Activated T-cell treated with anti-CD3 and anti-CD28 coated beads for 24 hours (primary cell): ENCODE measurements at places on chromosomes 6 and 20.

DNA sequence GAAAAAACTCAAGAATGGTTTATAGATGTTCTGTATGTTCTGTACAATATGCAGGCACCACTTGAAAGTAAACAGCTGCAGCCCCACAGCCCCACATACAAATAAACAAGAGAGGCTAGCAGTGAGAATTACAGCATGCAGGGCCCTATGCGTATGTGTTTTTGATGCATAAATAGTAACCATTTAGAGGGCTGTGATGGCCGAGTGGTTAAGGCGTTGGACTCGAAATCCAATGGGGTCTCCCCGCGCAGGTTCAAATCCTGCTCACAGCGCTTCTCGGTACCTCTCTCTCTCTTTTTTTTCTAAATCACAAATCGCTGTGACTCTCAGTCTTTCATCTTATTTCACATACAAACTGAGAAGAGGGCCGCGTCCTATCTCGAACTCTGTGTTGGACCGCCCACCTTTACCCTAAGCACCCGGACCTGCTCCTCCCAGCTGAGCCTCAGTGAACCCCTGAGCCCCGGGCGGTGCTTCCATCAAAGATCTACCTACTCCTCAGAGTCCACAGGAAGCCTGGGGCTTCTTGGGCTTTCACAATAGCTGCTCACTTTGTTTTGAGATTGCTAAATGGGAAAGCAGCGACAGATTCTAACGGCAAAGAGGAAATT lies 37.7 kb upstream of the PRSS16 start:
- no peak for DNase-seq

- no peak for DNase-seq
Observed at GRCh38 chr6:108254433-108255410, 6.1 kb downstream of the SNX3 start.

GRCh38 chr20:1566701-1567100 lies 9.2 kb upstream of the SIRPD start:
- no peak for DNase-seq

DNA sequence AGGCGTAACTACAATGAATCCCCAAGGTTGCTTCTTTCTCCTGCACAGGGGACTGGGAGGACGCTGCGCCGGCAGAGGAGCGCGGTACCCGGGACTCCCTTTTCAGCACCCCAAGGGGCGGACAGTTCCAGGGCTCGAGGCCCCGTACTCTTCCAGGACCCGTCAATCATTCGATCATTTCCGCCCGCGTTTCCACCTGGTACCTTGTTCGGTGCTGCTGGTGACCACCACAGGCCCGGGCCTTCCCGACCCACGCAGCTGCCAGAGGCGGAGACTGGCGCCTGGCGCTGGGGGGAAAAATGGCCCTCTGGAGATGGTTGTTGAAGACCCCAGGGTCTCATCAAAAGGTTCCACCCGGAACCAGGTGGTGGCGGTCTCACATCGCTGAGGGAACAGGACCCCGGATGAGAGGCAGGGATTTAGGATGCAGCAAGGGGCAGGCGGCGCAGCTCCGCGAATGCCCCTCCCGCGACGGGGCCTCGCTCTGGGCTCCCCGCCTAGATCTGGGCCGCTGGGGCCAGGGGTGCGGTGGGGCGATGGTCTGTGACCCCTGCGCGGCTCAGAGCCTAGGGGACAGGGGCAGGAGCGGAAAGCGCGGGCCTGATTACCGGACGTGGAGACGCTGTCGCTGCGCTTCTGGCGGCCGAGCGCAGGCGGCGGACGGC lies 744 bp downstream of the VSX1 start:
- DNase-seq = no peak

DNA sequence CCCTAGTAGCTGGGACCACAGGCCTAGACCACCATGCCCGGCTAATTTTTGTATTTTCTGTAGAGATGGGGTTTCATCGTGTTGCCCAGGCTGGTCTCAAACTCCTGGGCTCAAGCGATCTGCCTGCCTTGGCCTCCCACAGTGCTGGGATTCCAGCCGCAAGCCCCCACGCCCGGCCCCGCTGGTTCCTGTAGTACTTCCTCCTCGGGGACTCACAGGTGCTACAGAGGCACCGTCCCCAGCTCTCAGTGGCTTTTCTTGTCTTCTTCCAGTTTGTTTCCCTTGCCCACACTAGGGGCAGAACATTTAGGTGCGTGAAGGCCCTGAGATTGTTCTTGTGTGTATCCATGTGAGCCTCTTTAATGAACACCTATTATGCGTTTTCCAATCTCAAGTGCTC lies 773 bp upstream of the ZBP1 start:
- DNase-seq = no peak

DNA sequence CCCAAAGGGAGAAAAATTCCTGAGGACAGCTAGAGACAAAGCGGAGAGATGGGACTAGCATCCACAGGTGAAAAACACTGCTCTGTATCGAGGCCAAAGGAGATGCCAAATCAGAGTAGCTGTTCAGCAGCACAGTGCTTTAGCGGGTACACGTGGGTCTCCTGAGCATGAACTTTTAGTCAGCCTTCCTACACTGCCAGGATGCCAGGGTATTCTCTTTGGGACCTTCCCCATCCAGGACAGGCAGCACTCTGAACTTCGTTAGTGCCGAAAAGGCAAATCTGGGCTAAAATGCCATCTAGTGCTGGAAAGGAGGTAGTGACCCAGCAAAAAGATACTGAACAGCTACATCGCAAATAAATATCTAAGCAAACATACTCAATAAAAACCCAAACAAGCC lies 64.9 kb downstream of the C6orf58 start:
- no peak for DNase-seq

DNA sequence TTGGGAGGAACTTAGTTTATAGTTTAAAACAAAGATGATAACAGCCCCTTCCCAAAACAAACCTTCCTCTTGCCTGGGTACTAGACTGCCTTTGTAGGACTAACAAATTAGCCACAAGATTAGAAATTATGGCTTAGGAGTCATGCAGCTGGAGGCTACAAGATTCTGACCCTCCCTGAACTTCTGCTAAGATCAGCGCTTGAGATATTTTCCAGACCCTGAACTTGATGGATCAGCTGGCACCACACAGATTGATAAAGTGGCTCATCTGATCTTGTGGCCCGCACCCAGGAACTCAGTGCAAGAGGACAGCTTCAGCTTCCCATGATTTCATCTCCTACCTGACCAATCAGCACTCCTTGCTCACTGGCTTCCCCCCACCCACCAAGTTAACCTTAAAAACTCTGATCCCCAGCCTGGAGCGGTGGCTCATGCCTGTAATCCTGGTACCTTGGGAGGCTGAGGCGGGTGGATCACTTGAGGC lies 5.9 kb upstream of the SERINC3 start:
- no peak for DNase-seq

DNA sequence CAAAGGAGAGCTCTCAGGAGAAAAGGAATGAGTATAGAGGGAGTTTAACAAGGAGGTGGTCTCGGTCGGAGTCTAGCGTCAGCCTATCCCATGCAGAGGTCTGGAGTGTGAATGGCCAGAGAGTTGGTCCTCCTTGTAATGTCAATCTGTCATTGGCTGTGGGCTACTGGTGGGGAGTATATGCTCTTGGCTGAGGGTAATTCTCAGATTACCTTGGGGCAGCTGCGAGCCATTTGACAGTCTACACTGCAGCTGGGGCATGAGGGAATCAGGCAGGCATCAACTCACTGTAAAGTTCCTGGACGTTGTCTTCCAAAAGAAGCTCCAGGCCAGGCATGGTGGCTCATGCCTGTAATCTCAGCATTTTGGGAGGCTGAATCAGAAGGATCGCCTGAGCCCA lies 48.1 kb downstream of the EBF4 start:
- DNase-seq = no peak

- DNase-seq = no peak
Observed at GRCh38 chr6:11752360-11752759, 26.2 kb downstream of the ADTRP start.

DNA sequence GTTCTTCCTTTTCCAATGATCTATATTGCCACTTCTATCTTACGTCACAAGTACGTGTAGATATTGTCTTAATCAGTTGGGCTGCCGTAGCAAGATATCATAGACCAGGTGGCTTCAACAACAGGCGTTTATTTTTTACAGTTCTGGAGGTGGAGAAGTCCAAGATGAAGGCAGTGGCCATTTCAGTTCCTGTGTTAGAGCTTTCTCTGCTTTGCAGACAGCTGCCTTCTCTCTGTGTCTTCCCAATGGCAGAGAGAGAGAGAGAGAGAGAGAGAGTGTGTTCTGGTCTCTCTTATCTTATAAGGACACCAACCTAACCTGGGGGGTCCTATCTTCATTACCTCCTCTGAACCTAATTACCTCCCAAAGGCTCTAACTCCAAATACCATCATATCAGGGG lies 8.3 kb downstream of the HSF2 start:
- no peak for DNase-seq

- DNase-seq = no peak
Observed at GRCh38 chr6:45105170-45105820, 222.8 kb upstream of the RUNX2 start.

DNA sequence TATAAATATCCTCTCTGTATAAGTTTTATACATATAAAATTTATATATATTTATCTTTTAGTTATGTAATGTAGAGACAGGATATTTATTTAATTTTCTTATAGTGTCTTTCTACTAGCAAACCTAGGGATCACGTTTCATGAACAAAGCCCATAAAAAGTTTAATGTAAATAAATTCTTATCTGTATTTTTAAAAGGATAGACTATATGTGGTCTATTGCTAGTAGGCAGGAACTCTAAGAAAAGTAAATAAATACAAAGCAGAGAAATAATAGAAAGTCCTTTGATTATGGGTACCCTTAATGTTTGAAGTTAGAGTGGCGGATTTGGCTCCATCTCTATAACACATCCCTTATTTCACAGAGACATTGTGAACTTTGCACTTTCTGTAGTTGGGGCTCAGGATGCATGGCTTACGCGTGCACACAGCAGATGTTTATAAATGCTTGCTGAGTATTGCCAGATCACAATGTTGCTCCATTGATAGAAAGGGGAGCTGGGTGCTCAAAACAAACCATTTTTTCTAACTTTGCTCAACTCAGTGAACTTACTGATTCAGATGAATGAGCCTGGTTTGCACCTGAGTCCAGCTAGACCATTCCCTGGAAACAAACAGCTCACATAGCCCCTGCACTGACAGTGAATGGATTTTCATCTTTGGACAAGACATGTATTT lies 179.1 kb downstream of the SYNE1 start:
- DNase-seq = no peak

DNA sequence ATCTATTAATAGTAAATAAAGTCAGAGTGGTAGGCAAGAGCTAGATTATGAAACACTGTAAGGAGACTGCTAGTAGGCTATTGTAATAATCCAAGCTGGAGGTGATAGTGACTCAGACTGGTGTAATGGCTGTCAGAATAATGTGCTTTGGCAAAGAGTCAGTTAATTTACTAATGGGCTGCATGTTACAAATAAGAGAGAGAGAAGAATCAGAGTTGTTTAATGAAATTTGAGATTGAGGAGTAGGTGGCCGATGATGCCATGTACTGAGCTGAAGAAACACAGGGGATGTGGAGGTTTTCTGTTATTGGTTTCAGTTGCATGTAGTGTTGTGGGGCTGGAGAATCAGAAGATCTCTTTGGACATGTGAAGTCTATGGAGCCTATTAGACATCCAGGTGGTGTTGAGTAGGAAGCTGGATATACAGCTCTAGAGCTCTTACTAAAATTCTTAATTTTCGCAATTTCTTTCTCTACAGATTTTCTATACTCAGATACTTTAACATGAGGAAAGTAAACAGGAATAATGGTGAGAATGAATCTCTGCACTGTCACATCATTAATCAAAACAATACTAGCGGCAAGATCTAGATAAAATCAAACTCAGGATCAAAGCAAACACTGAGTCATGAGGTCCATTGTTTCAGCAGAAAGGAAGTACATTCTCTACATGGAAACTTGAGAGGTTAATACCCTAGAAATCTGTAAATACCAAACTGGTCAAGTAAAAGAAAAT lies 167.7 kb downstream of the SIM1 start:
- no peak for DNase-seq

DNA sequence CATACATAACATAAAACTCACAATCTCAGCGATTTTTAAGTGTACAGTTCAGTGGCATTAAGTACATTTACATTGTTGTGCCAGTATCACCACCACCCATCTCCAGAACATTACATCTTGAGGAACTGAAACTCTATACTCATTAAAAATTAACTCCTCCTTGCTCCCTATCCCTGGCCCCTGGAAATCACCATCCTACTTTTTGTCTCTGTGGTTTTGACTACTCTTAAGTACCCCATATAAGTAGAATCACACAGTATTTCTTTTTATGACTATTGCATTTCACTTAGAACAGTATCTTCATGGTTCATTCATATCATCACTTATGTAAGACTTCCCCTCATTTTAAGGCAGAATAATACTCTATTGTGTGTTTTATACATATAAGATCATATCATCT lies 1108.1 kb downstream of the GRIK2 start:
- no peak for DNase-seq

GRCh38 chr6:155980768-155981079 lies 525.1 kb upstream of the NOX3 start:
- DNase-seq = no peak

DNA sequence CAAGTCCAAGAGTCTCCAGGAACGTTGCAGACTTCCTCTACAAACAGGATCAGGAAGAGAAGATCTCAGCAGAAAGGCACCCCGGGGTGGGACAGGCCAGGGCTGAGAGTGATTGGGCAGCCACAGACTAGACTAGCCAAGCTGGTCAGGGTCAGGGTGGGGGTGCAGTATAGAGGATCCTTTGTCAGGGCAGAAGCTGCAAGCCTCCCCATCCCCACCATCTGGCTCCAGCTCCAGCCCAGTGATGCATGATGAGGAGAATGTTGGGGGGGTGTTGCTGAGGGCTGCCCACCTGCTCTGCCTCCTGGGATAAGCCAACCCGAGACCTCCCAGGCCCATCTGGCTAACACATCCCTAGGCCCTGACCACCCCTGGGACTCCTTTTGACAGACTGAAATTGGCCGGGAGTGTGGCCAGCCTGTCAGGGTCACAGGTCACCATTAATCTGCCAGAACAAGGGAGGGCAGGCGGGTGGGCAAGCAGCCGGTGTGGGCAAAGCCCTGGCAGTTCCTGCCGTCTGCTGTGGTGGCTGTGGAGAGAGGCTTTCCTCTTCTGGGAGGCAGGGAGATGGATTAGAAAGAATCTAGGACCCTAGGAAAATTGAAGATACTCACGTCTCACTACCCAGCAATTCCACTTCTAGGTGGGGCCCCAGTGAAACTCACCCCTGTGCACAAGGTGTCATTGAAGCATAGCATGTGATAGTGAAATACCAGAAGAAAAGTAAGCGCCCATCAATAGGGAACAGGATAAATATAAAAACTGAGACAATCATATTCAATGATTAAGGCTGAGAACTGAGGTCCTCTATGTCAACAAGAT lies 22.1 kb upstream of the SNTA1 start:
- DNase-seq = no peak

- DNase-seq = no peak
Observed at GRCh38 chr6:74182992-74183391, 487.0 kb downstream of the CD109 start.

DNA sequence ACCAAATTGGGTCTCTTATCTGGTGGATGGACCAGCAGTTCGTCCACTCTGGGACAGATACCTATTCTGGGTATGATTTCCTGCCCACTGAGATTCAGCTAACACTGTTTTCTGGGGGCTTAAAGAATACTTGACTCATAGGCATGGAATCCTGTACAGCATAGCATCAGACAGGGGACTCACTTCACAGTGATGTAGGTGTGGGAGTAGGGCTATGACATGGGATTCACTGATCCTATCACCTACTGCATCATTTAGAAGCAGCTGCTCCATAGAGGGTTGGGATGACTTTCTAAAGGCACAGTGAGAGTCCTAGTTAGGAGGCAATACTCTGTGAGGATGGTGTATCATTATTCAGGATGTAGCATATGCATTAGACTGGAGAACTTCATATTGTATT lies 74.5 kb upstream of the AHI1 start:
- DNase-seq = no peak
